ENCODE measurements at places on chromosomes 2 and 18.

DNA sequence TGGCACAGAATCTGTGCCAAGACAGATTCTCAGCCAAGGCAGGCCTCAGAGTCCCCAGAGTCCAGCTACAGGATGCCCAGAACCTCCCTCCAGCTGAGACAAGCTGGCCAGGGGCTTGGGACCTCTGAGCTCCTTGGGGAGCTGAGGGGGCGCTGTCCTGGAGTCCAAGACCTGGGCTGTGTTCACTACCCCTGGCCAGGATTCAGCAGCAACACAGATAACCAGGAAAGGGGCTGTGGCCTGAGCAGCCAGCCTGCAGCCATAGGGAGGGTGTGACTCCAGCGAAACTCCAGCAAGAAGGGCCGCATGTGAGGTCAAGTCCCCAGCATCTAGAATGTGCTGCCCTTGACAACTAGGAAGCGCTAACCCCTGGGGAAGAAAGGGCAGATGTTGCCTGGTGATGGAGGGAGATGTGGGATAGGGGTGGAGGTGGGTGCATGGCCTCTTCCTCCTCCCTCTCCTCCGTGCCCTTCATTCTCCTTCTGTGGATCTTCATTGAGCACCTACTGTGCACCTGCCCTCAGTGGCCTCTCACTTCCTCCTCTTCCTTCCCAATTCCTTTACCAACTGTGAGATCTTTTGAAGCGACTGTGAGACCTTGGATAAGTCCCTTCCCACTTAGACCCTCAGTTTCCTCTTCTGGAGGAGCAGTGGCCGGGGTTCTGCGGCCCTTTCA, 7.7 kb upstream of the ARID5A start:
- peak; percentile 70 for DNase-seq

GRCh38 chr2:66464930-66465637, 30.2 kb downstream of the MEIS1 start:
- DNase-seq = no peak

DNA sequence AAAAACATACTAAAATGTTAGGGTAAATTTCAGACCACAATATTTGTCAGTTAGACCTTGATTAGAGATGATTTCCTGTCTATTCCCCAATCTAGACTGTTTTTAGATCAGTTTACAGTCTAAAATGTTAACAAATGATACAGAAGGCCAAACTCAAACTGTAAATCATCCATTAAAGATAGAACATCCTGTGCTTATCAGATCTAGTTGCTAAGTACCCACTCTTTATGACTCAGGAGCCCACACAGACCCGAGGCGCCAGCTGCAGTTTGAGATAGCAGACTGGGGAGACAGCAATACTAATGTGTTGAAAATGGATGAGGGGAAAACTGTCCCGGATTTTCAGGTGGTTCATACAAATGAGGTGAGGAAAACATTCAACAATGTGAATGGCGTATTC, 113.3 kb downstream of the SCG2 start:
- DNase-seq = peak; percentile 45

DNA sequence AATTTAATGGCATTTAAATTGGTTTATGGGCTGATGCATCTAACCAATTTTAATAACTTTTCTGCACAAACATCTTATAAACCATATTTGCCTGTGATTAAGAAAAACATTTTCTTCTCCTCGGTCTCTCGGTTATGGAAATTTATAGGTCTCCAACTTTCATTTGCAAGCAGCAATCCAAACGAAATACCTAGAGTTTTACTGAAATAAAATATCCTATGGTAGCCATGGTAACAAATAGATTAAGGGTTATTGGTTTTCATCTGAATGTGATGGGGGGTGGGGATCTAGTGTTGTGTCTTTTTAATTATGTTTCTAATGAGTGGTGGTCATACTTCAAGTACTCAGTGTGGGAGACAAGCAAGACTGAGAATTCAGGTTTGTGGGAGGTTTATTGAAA, 2.9 kb downstream of the KLHL29 start:
- no peak for DNase-seq

DNA sequence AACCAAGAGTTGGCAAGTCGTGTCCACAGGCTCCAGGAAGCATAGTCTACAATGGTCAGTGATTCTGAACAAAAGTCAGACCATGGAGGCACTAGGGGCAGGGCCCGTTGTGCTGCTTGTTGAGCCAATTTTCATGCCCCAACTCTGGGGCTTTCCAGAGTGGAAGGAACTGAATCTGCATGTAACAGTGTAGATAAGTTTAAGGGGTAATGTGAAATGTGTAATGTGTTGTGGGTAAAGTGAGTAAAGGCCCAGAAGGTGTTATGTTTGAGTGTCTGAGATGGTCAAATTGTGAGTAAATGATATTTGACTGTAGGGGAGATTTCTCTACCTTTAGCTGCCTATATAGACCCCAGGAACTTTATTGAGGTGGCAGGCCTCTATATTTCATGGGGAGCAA, 1336.5 kb upstream of the SLC39A10 start:
- DNase-seq = no peak

DNA sequence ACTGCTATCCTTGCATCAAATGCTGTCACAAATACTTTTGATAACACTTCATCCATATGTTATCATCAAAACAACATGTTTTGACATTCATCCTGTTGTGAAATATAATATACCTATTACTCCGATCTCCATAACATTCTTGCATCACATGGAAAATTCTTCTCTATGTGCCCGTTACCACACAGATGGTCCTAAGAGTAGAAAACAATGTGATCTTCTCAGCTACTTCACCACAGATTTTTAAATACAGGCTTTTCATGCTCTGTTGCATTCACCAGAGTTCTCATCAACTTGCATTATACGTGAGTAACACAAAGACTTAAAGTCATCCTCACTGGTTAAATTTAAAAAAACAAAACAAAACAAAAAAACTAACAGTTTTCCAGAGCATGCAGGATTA, 1603.3 kb upstream of the ZEB2 start:
- DNase-seq = no peak

DNA sequence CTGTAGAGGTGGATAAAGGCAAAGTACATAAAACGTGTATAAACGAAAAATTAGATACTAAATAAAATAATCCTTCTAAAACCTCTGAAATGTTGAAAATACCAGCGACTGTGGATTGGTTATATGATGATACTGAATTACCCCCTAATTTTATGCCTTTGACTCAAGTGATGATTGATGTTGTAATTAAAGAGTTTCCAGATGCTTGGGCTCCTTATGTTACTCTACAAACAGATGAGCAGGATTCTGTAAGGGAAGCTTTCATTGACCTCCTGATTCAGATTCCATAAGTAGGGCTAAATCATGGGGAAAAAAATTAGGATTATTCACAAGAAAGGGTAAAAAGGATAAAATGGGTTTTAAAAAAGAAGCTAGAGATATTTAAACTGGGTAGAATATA, 418.2 kb upstream of the SLC39A10 start:
- DNase-seq = no peak

DNA sequence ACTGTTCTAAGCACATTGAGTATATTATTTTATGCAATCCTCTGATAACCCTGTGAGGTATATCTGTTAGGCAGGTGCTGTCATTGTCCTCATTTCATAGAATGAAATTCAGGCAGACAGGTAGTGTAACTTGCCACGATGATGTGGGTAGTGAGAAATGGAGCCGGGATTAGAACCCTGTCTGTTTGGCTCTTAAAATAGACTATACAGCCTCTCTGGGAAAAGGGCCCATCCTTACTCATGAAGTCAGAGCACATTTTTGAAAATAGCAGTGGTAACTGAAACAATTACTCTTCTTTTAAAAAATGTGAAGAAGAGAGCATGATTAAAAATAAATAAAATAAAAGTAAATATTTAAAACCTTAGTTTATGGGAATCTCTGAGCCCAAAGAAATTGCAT, 23.0 kb downstream of the FAM171B start:
- DNase-seq = no peak

DNA sequence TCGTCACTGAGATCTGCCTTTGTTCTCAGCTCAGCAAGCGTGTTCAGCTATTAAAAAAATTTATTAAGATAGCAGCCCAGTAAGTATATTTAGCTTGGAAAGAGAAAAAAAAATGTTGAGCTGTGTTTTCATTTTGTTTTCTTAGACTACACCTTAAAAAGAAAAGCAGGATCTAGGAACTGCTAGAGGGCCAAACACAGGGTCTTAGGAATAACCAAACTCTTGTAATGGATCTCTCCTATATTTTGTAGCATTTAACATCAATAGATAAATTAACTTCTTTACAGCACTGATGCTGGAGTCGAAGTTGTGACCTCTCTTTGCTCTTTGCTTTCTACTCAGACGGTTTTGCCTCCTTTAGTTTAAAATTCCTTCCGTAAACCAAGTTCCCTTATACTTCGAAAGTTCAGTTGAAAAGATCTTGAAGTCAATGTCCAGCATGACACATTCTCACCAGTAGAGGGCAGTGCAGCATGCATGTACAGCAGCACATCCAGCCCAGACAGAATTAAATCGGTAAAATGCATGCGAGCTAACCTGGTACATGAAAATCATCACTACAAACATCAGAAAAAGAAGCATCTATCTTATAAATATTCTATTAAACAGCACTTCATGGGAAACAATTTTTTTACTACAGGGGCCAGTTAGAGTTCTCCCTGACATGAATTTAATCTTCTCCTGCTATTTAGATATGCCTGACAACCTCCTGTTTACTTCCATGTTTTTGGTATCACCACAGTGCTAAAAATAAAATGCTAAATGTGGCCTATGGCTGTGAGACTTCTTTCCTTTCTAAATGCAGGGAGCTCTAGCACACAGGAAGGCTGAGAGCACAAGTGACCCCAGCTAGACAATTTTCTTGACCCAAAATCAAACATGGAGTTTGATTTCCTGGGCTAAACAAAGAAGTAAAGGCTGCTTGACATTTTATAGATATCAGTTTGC, 48.2 kb upstream of the MAP3K20 start:
- DNase-seq = peak; percentile 96

Data from cardiac fibroblast (primary cell).